ENCODE measurements at places on chromosomes 1 and 21.

DNA sequence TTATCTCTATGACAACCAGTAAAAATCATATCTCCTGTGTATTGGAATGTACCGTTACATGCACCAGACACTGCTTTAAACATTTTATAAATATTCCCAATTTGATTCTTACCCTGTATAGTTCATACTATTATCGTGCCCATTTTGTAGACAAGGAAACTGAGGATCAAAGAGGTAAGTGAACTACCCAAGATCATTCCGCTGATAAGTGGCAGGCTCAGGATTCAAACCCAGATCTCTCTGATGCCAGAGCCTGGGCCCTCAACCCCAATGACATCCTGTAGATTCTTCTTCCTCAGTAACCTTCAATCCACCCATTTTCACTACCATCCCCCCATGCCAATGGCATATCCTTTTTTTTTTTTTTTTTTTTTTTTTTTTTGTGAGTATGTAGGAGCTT lies 12.3 kb downstream of the CFAP57 start:
- DNase-seq, result no peak

GRCh38 chr1:114764689-114765088 lies 6.9 kb upstream of the CSDE1 start:
- DNase-seq, result no peak

DNA sequence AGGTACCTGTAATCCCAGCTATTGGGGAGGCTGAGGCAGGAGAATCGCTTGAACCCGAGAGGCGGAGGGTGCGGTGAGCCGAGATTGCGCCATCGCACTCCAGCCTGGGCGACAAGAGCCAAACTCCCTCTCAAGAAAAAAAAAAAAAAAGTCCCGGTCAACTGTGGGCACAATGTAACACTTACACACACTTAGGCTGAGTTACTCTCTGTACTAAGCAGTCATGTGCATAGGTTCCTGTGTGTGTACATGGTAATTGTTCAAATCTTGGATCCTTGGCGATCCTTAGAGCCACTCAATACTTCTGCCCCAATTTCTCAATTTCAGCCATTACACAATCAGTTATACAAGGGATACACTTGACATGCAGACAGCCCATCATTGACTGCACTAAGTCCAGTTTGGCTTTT lies 11.6 kb downstream of the SDCCAG8 start:
- no peak for DNase-seq

DNA sequence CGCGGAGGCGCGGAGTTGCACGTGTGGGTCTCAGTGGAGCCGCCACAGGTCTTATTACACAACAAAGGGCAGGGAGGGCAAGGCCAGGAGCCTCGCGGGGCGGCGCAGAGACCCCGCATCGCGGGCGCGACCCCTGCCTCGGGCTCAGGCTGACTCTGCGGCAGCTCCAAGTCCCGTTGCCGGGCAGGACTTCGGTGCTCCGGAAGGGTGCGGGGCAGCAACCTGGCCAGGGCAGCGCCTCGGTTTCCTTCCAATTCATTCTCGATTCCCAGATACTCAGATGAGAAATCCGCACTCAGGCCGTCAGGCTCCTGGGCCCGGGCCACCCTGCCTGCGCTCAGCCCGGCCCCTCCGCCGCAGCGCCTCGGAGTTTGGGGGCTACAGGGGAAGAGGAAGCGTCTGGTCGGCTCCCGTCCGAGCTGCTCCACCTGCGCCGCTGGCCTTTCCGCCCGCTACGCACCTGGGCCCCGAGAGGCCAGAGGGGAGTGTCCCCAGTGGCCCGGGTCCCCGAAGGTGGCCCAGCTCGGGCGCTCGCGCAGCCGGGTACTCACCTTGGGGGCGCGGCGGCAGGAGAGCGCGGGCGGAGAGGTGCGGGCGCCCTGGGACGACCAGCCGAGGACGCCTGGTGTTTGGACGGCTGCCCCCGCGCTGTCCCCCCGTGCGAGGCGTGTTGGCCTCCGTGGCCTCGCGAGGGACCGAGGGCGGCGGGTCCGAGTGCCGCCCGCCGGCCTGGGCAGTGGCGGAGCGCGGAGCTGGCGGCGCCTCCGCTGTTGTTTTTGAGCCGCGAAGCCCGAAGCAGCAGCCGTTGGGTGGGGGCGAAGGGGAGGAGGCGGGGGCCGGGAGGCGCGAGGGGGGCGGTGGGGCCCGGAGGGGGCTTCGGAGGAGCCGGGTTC lies 1.1 kb upstream of the PRDM16 start:
- DNase-seq, result no peak

- no peak for DNase-seq
Measured at GRCh38 chr21:25581582-25581981, 25.7 kb downstream of the MRPL39 start.

- DNase-seq, result no peak
Measured at GRCh38 chr1:183932412-183932811, 105.1 kb downstream of the COLGALT2 start.

GRCh38 chr1:156858555-156858956 lies 361 bp downstream of the INSRR start:
- DNase-seq, result no peak

DNA sequence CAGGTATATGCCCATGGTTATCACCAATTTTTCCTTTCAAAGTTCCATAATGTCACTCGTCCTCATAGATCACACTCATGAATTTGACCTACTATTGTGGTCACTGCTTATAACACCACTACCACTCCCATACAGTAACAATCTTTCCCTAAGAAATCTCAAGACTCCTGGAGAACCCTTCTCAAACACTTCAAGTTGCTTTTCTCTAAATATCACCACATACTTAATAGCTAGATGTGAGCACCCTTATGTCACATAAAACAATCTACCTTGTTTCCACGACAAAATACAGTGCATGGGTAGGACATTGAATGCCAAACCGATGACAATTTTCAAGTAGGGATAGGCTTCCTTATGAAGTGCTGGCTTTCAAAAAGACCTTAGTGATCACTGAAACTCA lies 104.5 kb downstream of the LRRC53 start:
- no peak for DNase-seq

DNA sequence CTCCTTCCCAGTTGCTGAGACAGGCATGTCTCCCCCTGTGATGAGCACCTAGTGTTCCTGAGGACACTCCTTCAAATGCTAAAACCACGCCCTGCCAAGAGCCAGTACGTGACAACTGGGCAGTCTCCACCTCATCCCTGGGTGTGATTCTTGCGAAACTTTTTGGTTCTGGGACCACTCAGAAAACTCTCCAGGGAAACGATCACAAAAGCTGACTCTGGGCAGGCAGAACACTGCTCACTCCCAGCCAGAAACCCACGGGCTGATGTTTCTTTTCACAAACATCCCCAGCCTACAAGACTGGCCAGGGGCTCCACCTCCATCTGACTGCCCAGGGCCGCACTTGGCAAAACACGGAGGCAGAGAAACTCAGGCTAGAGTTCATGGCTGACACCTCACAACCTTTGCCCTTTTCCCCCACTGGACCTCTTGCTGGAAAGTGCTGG lies 24.4 kb downstream of the DHRS3 start:
- no peak for DNase-seq

DNA sequence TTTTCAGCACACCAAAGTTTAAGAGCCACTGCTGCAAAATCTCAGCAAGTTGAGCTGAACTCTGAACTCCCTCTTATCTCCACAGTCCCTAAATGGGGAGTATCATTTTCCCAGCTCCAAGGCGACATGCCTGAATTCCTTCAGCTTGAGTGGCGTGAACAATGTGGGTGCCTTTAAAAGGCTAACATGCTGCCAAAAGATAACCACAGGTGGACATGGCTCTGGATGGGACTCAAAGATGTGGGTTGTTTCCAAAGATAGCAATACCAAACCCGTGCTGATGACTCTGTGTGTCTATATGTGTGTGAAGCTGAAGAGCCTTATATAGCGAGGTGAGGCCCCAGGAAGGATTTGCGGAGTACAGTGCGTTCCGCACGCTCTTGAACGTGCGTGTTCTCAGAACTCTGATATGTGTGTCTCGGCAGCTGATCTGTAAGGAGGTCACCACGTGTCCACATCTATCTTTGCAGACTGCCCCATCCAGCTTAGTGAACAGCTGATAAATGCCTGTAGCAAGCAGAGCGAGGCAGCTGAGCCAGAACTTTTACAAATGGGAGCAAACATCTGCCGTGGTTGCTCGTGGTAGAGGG lies 189.2 kb downstream of the DYRK1A start:
- DNase-seq, result no peak

DNA sequence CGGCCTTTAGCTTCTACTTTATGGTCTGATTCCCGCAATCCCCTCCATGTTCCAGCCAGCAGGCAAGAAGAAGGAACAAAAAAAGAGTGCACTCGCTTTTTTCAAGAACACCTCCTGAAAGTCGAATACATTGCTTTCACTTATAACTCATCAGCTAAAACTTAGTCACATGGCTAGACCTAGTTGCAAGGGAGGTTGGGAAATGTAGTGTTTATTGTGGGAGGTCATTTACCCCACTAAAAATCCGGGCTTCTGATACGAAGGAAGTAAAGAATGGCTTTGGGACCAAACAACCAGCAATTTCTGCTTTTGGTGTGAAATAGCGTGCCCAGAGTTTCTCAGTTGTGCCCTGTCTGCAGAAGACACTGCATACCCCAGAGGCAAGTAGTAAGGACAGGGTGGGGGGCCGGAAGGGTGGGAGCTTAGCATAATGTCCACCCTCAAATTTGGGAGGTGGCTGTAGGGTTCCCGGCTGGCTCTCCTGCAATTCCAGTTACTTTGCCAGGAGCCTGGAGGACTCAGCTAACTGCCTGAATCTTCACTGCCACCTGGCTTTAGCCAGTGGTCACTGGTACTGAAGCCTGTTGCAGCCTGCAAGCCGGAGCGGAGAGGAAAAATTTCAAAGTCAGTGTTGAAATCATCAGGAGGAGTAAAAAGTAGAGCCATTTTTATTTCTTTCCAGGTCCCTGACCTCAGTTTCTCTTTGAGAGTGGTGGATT lies 57.7 kb upstream of the F3 start:
- no peak for DNase-seq

GRCh38 chr21:35400233-35400939 lies 351.3 kb upstream of the RUNX1 start:
- DNase-seq, result no peak

DNA sequence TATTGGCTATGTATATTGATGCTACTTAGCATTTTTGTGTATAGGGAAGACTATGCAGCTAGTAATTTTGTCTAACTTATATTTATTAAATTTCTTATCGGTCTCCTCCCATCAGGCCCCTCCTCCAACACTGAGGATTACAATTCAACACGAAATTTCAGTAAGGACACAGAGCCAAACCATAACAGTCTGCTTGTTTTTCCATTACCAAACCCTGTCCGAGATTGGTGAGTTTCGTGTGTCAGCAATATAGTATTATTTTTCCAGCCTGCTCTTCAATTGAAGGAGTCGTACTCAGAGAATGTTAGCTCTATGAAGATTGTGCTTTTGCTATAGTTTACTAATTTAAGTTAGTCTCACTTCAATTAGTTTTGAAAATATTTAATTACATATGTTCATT lies 1495.3 kb downstream of the MRPL39 start:
- no peak for DNase-seq

- DNase-seq, result no peak
Measured at GRCh38 chr1:174114788-174115448, 44.4 kb upstream of the RABGAP1L start.

- DNase-seq, result peak; percentile 76
Measured at GRCh38 chr1:86704458-86704971, at the start of gene SH3GLB1. Gene SH3GLB1, plus strand, starts transcription at chr1:86704576. Its CDS starts 324 bp downstream, at chr1:86704900.

- DNase-seq, result no peak
Measured at GRCh38 chr1:171421413-171422020, 63.8 kb upstream of the PRRC2C start.
